ENCODE measurements at places on chromosomes 16 and 17.

DNA sequence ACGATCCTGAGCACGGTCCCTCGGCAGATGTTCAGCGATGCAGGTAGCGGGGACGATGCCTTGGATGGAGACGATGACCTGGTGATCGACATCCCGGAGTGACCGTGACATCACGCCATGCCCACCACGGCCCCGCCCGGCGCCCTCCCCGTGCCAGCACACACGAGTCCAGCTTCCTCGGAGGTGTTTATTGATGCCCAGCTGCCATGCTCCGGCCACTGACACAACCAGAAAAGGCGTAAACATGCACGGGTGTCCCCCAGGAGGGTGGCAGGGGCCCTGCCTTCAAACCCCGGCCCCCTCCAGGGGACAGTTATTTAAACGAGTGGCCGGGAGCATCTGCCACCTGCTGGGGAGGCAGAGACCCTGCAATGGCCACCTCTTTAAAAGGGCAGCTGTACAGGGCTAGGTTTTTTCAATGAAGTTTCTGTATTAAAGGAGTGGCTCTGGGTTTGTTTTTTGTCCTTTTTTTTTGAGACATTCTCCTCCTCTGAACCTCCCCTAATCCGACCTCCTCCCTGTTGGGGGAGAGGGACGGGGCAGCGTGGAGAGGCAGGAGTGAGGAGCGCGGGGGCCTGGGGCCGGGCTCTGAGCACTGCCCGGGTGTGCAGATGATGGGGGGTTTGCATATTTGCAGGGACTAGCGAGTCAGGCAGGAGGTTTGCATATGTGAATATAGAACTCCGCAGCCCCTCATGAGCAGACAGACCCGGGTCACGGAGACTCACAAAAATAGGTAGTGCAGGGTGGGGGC lies 5.3 kb downstream of the DOC2A start:
- peak; percentile 69 for DNase-seq

GRCh38 chr17:8941520-8941919 lies 24.0 kb downstream of the PIK3R5 start:
- no peak for DNase-seq

DNA sequence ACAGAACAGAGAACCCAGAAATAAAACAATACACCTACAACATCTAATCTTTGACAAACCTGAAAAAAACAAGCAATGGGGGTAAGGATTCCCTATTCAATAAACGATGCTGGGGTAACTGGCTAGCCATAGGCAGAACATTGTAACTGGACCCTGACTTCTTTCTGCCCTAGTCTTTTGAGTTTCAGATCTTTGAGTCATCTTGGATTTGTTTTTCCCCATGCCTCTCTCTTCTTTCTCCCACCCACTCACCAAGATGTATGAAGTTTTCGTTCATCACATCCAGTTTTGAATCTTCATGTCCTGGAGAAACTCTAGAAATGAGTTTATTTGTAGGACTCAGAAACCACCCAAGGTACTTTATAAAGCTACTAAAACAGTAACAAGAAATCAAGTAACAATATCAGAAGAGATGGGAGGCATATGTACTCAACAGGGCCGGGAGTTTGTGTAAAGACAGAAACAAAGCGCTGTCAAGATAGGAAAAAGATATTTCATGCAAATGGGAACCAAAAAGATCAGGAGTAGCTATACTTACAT lies 39.0 kb downstream of the HSD17B2 start:
- DNase-seq = no peak

- DNase-seq = no peak
Observed at GRCh38 chr17:81129711-81130367, 35.5 kb upstream of the PVALEF start.

DNA sequence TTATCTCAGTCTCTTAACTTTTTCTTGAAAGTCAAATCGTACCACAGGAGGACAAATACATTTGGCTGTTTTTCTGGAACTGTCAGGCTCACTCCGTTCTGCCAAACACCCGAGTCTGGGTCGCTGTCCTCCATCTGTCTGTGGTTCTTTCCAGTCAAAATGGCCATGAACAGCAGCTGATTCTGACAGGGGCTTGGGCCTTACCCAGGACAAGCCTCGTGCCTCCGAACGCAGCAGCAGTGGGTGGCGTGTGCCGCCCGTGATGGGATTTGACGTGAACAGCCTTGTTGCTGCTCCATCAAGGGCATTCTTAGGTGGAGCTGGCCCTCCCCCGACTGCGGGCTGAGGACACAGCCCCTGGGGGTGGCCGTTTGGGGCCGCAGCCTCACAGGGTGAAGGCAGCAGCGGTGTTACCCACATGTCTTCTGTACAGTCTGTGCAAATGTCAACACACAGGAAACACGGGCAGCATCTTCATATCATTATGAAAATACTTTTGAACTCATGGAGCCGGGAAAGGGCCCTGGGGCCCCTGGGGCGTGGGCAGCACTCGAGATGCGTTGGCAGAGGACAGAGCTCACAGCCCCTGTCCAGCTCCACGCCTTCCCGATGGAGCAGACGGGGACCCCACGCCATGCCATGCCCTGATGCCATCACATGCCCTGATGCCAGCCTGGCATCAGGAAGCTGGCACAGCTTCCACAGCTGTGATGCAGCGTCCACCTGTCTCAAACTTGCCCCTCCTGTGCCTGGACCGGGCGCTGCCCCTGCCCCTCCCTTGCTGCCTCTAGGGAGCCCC lies 8.6 kb upstream of the ACSF3 start:
- DNase-seq = no peak

GRCh38 chr16:87607871-87608270 lies 5.6 kb downstream of the JPH3 start:
- no peak for DNase-seq

Measured in adipocyte (in vitro differentiated cells).